ENCODE measurements at places on chromosomes 11 and 22.

- DNase-seq, result no peak
Measured at GRCh38 chr22:17576470-17576869, 13.2 kb downstream of the SLC25A18 start.

DNA sequence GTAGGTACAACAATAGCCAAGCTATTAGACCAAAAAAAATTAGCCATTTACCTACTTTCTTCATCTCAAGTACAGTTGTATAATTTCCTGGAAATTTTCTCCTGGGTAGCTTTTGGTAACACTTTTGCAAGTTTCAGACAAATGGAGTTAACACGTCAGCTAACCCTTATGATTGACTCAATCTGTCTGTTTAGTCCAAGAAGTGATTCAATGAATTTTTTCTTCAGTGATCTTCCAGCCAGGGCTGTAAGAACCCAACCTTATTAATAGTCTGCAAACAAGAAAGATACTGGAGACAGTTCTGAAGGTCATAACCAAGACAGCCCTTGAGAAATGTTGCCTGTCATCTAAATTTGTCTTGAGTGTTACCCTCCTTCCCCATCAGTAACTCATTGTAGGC, 30.1 kb upstream of the FIBIN start:
- no peak for DNase-seq

- no peak for DNase-seq
Measured at GRCh38 chr11:75867778-75868374, 52.9 kb downstream of the UVRAG start.

DNA sequence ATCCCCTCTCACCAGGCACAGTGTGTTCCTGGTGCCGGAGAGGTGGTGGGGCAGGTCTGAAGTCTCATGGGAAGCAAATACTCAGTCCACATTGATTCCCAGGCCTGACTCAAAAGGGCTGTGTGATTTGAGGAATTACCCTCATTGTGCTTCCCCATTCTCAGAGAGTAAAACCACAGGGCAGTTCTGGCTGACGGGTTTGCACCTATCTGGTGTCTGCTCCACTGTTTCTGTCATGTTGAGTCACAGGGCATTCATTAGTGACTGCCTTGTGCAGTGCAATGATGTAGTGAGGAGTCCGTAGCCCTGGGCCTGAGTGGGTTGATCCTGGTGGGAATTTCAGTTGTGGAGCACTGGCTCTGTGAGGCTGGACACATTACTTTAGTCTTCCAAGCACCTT, 85.2 kb upstream of the ARHGAP20 start:
- DNase-seq, result no peak

DNA sequence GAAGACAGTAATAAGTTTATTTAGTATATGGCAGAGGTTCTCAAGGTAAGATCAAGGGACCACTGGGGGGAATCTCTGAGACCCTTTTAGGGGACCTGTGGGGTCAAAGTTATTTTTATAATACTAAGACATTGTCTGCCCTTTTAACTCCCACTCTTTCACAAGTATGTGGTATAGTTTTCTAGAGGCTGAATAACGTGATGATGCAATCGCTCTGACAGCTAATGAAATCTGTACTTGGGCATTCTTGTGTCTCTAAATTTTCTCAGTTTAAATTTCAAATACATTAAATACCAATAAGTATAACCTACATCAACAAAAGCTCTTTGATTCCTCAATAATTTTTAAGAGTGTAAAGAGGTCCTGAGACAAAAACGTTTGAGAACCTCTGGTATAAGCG, 147.9 kb downstream of the ATG16L2 start:
- DNase-seq, result no peak

- no peak for DNase-seq
Measured at GRCh38 chr11:86919557-86920210, 35.5 kb downstream of the FZD4 start.

DNA sequence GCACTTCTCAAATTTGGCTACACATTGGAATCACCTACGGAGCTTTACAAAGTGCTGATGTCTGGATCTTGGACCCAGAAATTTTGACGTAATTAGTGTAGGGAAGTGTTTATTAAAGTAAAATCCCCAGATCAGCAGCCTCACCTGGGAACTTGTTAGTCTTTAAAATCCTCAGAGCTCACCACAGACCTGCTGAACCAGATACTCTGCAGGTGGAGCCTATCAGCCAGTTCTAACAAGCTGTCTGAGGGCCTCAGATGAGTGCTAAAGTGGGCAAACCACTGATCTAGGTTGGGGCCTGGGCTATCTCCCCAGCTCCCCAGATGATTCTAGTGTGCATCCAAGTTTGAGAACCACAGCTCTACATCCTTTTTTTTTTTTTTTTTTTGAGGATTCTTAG, 436.0 kb downstream of the ETS1 start:
- no peak for DNase-seq

- peak; percentile 40 for DNase-seq
Measured at GRCh38 chr11:61697078-61697502, 16.9 kb downstream of the DAGLA start.

DNA sequence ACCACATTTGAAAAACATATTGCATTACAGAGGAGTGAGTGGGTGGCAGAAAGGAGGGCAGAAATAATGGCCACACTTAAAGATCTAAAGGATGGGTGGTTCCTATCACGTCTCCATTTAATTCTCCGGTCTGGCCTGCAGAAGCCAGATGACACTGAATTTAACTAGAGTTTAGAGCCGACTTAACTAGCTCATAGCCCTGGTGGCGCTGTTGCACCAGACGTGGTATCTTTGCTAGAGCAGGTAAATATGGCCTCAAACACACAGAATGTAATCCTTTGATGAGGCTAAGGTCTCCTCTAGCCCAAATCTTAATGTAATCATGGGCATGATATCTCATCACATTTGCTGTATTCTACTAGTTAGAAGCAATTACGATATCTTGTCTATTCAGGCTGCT, 51.5 kb upstream of the GAL start:
- peak; percentile 74 for DNase-seq

DNA sequence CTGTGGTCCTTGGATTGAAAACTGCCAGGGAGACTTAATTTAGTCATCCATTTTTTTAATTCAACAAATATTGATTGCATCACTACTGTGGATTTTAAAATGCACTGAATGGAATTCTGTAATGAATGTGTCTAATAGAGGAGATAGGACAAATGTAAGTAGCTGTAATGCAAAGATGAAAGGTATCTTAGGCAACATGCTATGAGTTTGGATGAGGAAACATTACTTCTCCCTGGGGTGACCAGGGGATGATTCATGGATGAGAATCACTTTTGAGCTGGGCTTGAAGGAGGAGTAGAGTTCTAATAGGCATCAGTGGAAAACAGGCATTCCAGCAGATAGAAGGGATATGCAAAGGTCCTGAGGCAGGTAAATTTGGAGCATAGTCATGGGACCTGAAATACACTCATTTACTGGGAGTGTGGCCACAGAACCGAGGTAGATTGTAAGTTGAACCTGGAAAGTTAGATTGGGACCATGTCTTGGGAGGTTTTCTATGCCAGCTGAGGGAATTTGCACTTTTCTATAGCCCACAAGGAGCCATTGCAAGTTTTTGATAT, 43.4 kb downstream of the PKNOX2 start:
- no peak for DNase-seq

DNA sequence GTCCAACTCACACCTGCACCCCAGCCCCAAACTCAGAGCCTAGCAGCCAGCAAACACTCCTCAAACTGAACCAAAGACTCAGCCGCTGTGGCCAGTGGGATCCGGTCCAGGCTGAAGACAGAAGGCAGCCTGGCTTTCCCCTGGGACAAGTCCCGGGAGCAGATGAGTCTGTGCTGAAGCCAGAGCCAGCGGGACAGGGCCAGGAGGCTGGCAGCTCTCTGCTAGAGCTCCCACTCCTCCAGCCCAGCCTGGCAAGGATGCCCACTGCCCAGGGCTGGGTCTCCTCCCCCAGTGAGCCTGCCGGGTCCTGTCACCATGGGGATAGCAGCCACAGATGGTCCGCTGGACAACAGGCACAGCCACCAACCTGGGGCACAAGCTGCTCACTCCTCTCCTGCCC, 42.9 kb upstream of the PRR5 start:
- DNase-seq, result no peak

- no peak for DNase-seq
Measured at GRCh38 chr22:35454416-35455054, 54.6 kb downstream of the MCM5 start.

GRCh38 chr11:114893329-114893728, 215.0 kb downstream of the NXPE2 start:
- DNase-seq, result no peak

DNA sequence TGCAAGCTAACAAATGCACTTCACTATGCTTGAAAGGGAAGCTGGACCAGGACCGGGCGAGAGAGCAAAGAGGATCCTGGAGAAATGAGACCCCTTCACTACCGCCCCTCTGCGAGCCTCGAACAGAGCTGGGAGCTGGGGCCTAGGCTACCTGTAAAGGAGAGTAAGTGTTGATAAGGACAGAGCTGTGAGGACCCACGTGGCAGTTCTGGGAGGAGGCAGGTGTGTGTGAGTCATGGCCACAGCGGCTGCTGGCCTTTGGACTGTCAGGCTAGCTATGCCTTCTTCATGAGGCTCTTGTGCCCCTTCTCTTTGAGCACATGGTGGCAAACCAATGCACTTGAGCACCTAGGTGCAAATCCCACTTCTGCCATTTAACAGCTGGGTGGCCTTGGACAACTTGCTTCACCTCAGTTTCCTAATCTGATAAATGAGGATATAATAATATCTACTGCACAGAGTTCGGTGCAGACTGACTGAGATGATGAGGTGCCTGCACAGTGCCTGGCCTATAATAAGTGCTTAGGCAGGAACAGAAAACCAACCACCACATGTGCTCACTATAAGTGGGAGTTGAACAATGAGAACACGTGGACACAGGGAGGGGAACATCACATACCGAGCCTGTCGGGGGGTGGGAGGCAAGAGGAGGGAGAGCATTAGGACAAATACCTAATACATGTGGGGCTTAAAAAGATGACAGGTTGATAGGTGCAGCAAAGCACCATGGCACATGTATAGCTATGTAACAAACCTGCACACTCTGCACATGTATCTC, 35.3 kb upstream of the KCNJ11 start:
- DNase-seq, result peak; percentile 75

GRCh38 chr11:27002838-27003237, 8.9 kb downstream of the FIBIN start:
- DNase-seq, result no peak

GRCh38 chr11:64316672-64317324, 561 bp downstream of the TRMT112 start:
- peak; percentile 69 for DNase-seq

DNA sequence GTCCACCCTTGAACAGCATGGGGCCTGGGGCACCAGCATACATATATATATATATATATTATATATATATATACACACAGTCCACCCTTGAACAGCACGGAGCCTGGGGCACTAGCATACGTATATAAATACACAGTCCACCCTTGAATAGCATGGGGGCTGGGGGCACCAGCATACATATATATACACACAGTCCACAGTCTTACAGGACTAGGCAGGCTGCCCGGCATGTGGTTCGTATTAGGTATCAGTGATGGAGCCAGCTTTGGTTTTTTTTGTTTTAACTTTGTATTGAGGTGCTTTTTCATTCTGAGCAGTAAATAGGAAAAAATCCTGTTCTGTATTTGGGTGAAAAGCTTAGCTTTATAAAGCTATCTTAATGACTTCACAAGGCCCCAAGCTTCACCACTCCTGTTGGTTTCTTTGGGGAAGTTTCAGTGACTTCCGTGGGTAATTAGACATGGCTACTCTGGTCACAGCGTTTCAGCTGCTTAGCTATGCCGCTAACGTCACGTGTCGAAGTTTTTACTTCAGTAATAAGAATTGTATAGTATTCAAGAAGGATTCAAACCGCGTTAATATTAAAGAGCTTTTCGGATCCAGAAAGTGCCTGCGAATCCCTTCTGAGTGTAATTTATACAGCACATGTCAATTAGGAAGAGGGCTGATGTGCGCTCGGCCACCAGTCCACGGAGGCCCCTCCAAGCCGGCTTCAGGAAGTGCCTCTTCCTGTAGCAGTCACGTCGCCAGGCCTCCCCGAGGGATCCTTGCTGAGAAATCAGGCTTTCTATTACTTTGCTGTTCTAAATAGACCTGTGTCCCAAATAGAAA, 179.7 kb downstream of the TBC1D22A start:
- no peak for DNase-seq

DNA sequence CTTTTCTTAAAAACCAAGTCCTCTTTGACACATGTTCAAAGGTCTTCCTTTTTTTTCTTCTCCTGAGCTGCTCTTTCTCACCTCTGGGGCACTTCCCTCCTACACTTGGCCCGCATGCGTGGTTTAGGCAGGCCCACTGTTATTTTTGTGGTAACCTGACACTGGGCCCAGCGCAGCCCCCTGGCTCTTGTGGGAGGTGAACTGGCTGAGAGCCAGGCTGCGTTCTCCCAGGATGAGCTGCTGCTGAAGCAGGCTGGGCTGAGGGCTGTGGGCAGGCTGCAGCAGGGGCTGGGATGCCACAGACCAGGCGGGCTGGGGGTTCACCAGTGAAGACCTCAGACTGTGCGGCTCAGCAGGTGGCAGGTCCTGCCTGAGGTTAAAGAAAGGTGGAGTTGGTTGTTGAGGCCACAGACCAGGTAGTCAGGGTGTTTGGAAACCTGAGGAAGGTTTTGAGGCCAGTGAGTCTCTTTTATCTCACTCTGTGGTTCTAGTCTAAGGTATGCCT, 72.4 kb downstream of the TEAD1 start:
- peak; percentile 58 for DNase-seq

- no peak for DNase-seq
Measured at GRCh38 chr11:128928400-128928799, 14.3 kb downstream of the TP53AIP1 start.

DNA sequence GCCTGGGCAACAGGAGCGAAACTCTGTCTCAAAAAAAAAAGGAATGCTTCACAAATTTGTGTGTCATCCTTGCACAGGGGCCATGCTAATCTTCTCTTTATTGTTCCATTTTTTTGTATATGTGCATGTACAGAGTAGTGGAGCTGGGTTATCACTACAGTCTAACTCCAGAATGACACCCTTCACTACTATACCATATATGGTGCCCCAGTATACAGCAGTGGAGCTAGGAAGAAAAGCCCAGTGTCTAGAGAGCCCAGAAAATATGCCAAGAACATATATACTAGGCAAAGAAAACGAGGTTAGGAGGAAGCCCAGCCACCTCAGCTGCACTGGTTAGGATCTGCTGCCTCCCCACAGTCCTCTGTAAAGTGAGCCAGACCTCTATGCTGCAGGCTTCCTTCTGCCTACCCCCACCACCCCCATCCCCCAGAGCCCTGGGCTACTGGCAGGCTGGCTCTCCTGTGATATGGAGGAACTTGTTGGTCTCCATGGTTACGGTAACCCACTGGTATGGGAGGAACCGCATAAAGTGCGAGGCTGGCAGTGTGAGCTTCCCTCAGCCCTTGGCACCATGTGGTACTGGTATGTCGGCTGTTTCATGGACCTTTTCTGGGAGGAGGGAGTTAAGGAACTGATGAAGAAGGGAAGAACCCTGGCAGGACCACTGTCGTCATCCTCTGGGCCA, 34.3 kb downstream of the RCOR2 start:
- DNase-seq, result no peak

Measured in mucosa of descending colon (tissue), 3 donors.